ENCODE measurements at places on chromosomes 12 and 14. TPM values are rescaled to one million over a fixed set of nuclear protein-coding genes. Genes with fewer than 3 reads are reported as not detected.

DNA sequence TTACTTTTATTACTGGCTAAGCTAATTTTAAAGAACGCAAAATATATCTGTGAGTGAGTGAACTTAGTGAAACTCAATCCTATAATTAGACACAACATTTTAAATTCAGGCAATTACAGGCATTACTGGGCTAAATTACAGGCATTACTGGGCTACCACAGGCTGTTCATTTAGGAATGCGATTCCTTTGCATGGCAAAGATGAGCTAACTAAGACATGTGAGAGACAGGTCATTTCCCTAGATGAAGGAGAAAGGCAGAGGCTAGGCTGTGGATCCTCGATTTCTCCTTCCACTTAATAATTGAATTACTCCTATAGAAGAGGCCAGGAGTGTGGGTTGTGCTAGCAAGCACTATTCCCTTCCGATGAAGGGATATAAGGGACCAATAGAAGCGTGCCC is 429.4 kb upstream of the LMO3 start:
- no peak overlapping the region for H3K27ac ChIP-seq
- no peak for DNase-seq
- no peaks in the 10 kb centered on the region for H3K4me1 ChIP-seq
- H3K4me3 ChIP-seq, result no peak overlapping the region
- H3K36me3 ChIP-seq, result no peaks in the 10 kb centered on the region

DNA sequence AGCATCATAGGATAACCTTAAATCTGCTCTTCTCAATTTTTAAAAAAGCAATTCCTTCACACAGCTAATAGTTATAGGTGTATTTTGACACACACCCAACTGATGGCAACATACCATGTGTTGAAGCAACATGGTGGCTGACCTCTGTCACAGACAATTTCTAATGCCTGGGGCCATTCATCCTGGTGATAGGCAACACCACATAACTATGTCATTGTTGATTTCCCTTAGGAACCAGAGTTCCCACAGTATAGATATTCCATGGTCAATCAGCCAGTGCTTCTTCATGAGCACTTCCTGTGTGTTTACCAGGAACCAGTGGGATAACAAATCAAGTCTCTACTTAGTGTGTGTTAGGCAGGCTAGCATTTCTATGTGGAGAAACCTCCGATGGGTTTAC is 88.3 kb downstream of the FIGNL2 start:
- H3K27me3 ChIP-seq, result no peaks in the 10 kb centered on the region
- H3K4me1 ChIP-seq, result no peaks in the 10 kb centered on the region
- H3K36me3 ChIP-seq, result peaks cover 7% of the 10 kb centered on the region
- no peak overlapping the region for H3K4me3 ChIP-seq
- no peak for DNase-seq
- H3K27ac ChIP-seq, result no peak overlapping the region

DNA sequence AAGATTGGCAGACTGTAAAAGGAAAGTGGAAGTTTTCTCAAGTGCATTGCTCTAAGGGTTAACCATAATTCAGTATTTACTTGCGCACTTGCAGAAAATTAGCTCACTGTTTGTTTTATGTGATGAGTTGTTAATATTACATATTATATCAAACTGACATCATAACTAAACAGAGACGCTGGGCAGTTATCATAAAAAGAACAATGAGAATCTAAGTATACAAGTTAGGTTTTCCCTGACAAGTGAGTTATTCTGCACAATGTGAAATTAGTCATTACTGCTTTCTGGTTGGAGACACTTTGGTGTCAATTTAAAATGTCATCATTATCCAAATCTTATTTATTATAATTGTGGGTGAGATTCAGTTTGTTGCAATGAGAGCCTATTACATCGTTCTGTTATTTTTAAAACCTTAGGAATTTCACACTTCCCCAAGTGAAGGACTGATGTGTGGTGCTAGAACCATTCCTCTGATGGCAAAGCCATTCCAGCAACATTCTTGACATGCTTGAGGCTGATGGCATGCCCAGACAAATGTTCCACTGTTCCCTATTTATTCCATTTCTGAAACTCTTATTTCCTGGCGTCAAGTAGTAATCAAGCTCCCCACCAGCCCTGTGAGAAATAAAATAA is 90.1 kb upstream of the FLRT2 start:
- no peak overlapping the region for H3K27ac ChIP-seq
- no peaks in the 10 kb centered on the region for H3K27me3 ChIP-seq
- DNase-seq, result no peak
- H3K4me3 ChIP-seq, result no peak overlapping the region
- H3K36me3 ChIP-seq, result no peaks in the 10 kb centered on the region

GRCh38 chr12:3820122-3820521 is 53.1 kb downstream of the PARP11 start:
- no peaks in the 10 kb centered on the region for H3K36me3 ChIP-seq
- no peak overlapping the region for H3K27ac ChIP-seq
- H3K27me3 ChIP-seq, result no peaks in the 10 kb centered on the region
- no peak overlapping the region for H3K4me3 ChIP-seq
- no peak for DNase-seq

- no peaks in the 10 kb centered on the region for H3K27me3 ChIP-seq
- no peaks in the 10 kb centered on the region for H3K36me3 ChIP-seq
- no peak overlapping the region for H3K4me3 ChIP-seq
Measured at GRCh38 chr14:94924189-94924588, 154.3 kb upstream of the GSC start.

RAN gene
- total RNA-seq, result 559 TPM

DNA sequence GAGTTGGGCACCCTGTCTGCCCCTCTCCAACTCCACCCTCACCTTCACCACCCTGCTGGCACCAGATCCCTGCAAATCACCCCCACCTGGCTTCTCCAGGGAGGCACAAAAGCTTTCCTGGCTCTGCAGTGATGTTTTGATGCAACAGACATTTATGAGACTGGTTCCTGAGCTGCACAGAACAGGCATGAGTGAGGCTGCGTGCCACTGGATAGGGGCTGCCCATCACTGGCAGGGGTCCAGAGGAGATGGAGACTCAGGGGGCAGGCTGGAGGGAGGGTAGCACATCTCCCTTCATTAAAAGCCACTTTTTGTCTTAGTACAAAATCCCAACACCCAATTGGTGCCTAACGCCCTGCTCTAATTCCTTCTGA is 17.3 kb upstream of the ZDHHC22 start:
- no peaks in the 10 kb centered on the region for H3K27me3 ChIP-seq
- H3K4me3 ChIP-seq, result no peak overlapping the region
- DNase-seq, result no peak
- no peaks in the 10 kb centered on the region for H3K36me3 ChIP-seq

DNA sequence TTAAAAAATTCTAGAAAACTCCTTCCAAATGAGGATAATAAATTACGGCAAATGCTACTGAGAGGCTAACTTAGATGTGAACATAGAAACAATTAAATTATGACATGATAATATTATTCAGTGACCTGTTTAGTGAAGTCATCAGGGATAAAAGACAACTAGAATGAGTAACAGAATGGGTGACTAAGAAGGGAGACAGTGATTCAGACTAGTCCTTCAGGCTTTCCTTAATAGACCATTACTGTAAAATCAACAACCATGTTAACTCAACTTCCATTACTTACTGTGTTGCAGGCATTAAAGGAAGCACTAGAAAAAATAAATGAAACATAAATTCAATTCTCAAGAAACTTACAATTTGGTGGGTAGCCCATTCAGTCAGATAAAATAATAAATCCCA is 543.9 kb upstream of the LRFN5 start:
- no peak overlapping the region for H3K27ac ChIP-seq
- H3K4me1 ChIP-seq, result no peaks in the 10 kb centered on the region
- H3K27me3 ChIP-seq, result no peaks in the 10 kb centered on the region
- no peaks in the 10 kb centered on the region for H3K36me3 ChIP-seq

GRCh38 chr12:3081091-3081490 is 3.9 kb downstream of the TSPAN9 start:
- no peak for DNase-seq
- no peak overlapping the region for H3K4me3 ChIP-seq
- H3K27ac ChIP-seq, result no peak overlapping the region
- H3K27me3 ChIP-seq, result no peaks in the 10 kb centered on the region

VWF gene
- total RNA-seq, result 76.6 TPM

- no peak overlapping the region for H3K27ac ChIP-seq
- DNase-seq, result no peak
- H3K36me3 ChIP-seq, result no peaks in the 10 kb centered on the region
- H3K4me3 ChIP-seq, result no peak overlapping the region
Measured at GRCh38 chr14:89025561-89026236, 201.2 kb downstream of the TTC8 start.

HHIPL1 gene
- total RNA-seq, result 4.8 TPM

TC2N gene
- total RNA-seq, result 17.1 TPM

- H3K27ac ChIP-seq, result no peak overlapping the region
- H3K4me3 ChIP-seq, result no peak overlapping the region
- H3K36me3 ChIP-seq, result no peaks in the 10 kb centered on the region
- no peaks in the 10 kb centered on the region for H3K4me1 ChIP-seq
- DNase-seq, result no peak
Measured at GRCh38 chr14:26332966-26333365, 264.9 kb downstream of the NOVA1 start.

GRCh38 chr12:26204612-26205289 is 9.4 kb downstream of the SSPN start:
- H3K4me3 ChIP-seq, result no peak overlapping the region
- no peaks in the 10 kb centered on the region for H3K27me3 ChIP-seq
- no peak overlapping the region for H3K27ac ChIP-seq
- no peaks in the 10 kb centered on the region for H3K36me3 ChIP-seq
- no peaks in the 10 kb centered on the region for H3K4me1 ChIP-seq
- no peak for DNase-seq

DNA sequence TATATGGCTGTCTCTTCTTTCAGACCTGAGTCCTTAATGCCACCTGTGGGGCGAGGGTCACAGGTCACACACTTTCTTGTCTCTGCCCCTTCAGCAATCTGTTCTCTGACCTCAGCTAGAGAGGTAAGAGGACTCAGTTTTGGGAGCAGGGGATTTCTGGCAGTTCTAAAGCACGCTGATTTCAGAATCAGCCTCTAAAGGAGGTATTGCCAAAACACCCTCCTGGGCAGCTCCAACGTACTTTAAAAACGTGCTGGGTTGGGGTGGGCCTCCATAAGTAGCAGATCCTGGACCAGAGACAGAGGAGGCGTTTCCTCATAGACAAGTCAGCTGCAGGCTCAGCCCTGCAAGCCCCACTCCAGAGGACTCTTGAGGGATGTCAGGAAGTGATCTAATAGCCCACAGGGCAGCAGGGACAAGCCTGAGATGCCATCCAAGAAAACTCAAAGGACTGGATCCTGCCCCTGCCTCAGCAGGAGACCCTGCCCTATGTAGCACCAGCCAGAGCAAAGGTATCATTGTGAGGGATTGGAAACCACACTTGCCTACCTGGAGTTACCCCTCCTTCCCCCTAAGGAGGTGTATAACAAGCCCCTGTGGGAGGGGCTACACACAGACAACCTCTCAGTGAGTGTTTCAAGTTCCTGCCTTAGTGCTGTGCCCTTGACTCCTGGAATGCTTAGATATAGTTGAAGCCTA is 8.5 kb downstream of the CTDSP2 start:
- no peaks in the 10 kb centered on the region for H3K27me3 ChIP-seq
- peaks cover 2% of the 10 kb centered on the region for H3K36me3 ChIP-seq
- DNase-seq, result no peak
- no peak overlapping the region for H3K4me3 ChIP-seq
- peaks cover 89% of the 10 kb centered on the region for H3K4me1 ChIP-seq

DNA sequence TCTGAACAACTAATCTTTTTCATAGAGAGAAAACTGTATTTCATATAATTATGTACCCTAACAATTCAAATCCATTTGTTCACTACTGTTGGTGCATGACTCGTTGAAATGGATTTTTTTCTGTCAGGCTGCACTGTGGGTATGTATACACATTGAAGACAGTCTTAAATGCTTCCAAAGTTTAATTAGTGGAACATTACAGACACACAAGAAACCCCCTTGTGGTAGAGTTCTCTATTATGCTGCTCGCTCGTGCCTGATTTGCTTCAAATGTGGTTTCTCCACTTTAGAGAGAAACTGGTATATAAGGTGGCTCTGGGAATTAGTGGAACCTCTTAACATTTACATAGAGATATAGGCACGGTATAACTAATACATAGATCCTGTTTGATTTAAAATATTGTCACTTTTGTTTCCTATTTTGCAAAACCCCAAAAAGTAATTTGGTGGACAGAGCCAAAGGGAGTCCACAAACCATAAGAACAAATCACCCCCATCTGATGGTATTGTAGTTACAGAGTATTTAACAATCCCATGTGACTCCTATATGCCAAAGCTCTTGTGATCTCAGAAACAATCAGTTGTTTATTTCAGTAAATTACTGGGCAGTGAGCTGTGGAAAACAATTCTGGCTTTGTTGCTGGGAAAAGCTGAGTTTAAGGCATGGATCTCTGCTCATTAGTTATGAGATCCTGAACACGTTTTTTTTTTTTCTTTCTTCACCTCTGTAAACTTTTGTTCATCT is 159.5 kb downstream of the BRMS1L start:
- no peak overlapping the region for H3K4me3 ChIP-seq
- peak overlapping the region; percentile 67 for H3K27ac ChIP-seq
- no peaks in the 10 kb centered on the region for H3K27me3 ChIP-seq
- no peaks in the 10 kb centered on the region for H3K36me3 ChIP-seq

DNA sequence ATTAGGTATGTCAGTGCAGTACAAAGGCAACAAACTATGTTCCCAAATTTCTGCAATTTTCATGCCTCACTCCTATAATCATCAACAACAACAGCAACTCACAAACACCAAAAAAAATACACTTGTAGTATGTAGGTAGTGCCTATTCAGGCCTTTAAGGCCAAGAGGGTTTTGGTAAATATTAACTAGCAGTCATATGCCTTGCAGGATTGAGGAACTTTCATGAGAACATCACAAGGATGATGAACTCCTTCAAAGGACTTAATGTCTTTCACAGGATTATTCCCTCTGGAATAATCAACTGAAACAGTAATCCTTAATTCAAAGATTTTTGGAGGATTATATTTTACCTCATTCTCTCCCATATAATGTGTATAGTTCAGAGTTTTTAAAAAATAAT is 293.8 kb downstream of the NOVA1 start:
- no peaks in the 10 kb centered on the region for H3K4me1 ChIP-seq
- H3K36me3 ChIP-seq, result no peaks in the 10 kb centered on the region
- no peak overlapping the region for H3K27ac ChIP-seq
- no peak overlapping the region for H3K4me3 ChIP-seq
- no peaks in the 10 kb centered on the region for H3K27me3 ChIP-seq

DNA sequence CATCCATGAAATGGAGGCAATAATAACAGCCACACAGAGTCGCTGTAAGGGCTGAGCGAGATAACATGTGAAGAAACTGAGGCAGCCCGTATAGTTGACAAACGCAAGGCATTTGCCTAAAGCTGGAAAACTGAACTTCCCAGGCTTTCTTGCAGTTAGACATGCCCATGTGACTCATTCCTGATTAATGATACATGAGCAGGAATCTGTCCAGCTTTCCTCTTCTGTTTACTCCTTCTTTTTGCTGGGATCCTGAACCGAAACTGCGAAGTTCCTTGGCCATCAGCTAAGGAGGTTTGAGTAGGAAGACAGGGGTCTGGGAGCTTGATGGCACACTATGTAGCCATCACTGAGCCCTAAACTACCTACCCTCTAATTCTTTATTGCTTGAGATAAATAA is 52.2 kb downstream of the ST8SIA1 start:
- no peaks in the 10 kb centered on the region for H3K27me3 ChIP-seq
- no peaks in the 10 kb centered on the region for H3K4me1 ChIP-seq
- H3K27ac ChIP-seq, result peak overlapping the region; percentile 65
- DNase-seq, result no peak

All from spinal cord (tissue), 10 donors.